ENCODE measurements at places on chromosomes 7 and 10.

DNA sequence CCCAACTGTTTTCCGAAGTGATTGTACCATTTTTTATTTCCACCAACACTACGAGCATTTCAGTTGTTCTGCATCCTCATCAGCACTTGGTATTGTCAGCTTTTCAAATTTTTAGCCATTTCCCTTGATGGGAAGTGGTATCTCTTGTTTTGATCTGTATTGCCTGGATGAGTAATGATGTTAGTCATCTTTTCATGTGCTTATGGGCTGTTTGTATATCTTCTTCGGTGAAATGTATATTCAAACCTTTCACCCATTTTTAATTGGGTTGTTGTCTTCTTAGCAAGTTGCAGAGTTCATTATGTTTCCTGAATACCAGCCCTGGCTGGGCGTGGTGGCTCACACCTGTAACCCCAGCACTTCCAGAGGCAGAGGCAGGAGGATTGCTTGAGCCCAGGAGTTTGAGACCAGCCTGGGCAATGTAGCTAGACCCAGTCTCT, 22.1 kb downstream of the CLIP2 start:
- peak; percentile 82 for DNase-seq

DNA sequence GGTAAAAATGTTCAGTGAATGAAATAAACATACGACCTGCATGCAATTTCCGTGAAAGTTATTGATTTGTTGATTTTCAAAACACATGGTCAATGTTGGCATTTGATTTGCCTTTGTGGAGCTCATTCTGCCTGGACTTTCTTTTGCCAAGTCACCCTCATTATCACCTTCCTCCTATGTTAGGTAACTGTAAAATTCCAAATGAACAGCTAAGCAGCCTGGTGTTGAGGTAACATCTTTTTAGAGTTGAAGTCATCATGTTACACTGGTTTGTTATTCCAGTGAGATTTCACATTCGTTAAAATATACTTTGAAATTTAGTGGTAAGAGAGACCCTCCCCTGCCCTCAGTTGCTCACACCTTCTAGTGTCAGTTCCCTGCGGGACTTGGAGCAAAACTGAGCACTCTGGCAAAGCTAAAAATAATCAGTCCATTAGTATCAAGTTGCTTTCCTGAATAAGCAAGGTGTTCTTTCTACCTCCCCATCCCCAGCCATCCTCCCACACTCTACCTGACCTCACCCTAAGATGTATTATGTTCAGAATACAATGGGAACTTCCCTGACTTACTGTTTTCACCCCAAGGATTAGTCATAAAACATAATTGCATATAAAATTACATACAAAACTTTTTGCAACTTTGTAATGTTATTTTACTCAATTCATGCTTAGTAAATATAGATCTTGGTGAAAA, 283.3 kb upstream of the SEMA3A start:
- DNase-seq: peak; percentile 72

- no peak for DNase-seq
Measured at GRCh38 chr10:90245623-90246022, 544.2 kb downstream of the KIF20B start.

- DNase-seq: peak; percentile 60
Measured at GRCh38 chr7:107528461-107528860, 35.3 kb downstream of the COG5 start.

DNA sequence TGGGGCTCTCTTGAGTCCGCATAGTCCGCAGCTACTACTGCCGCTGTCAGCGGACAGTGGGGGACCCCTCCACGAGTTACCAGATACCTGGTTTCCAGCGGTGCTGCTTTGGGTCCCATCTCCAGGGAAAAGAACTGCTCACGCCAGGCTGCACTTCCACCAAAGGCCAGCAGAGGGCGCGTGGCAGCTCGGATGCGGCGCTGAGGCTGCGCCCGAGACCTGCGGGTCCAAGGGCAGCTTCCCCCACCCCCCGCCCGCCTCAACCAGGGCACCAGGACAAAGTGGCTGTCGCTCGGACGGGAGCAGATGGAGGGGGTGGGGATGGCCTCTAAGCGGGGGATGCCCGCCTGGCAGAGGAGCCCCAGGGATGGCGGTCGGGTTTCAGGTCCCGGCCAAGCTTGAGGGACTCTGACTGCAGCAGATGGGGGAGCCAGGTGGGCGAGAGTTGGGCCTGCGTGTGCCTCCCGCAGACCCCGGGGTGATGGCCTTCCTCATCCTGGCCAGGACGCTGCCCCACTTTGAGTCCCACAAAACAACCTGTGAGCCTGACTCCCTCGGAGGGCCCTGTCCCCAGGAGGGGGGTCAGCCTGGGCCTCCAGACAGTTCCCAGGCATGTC, 23.8 kb upstream of the ZNF735 start:
- DNase-seq: no peak

DNA sequence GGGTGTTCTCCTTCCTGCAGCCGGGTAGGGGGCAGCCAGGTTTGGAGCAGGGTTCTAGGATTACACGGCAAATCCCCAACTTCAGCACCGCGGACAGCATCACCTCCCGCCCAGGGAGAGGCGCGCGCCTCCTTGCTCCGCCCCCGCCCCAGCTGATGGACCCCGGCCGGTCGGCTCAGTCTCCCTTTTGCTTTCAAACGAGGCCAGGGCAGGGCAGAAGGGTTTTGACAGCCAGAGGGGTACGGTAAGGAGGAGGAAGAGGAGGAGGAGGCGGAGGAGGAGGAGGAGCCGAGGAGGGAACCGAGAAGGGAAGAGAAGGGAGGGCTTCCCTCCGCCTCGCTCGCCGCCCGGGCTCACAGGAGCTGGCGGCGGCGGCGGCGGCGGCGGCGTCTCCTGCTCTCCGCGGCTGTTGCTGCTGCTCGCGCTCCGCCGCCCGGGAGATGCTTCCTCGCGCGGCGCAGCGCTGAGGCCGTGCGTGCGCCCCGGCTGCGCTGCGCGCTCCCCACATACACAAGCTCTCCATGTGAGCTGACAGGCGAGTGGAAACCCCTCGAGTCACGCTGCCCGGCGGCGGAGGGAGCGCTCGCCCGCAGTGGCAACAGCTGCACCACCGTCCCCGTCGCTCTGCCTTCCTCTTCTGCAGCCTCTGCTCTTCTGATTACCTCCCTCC, 615 bp upstream of the CNTNAP2 start:
- peak; percentile 3 for DNase-seq

DNA sequence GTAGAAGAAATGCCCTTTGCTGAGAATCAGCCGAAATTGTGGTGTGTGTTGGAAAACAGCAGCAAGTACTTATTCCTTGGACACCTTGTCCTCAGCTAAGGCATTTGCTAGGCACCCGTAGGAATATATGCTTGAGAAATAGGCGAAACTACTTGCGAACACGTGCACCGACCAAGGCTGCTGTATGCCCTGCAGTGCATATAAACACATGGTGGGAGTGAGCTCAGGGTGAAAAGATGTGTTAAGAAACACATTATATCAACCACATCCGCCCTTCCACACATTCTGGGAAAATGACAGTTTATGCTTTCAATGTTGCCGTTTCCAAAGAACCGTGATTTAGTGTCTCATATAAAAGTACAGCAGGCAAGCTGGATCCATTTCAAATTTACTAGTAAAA, 199.2 kb downstream of the JCAD start:
- peak; percentile 87 for DNase-seq

GRCh38 chr7:106258789-106259188, 26.0 kb downstream of the NAMPT start:
- no peak for DNase-seq

DNA sequence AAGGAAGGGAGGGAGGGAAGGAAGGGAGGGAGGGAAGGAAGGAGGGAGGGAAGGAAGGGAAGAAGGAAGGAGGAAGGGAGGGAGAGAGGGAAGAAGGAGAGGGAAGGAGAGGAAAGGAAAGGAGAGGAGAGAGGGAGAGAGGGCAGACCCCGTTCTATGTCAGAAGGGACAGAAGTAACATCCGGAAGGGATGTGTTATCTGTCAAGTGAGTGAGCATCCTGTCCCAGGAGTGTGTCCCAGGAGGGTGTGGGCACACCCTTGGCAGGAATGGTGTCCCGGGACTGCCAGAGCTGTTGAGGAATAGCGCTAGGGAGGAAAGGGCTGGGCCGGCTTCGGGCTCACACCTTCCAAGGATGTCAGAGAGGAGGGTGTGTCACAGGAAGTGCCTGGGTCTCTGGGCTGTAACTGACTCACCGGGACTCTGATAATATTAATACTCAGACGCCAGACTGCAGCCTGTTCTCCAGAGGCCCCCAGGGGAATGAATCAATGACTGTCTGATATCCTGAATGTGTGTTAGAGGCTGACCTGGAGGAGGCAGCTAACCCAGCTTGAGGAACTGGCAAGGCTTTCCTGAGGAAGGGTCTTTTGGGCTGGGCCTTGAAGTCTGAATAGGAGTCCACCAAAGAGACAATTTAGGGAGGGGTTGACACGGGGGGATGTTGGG, 125.6 kb upstream of the TNRC18 start:
- peak; percentile 93 for DNase-seq

DNA sequence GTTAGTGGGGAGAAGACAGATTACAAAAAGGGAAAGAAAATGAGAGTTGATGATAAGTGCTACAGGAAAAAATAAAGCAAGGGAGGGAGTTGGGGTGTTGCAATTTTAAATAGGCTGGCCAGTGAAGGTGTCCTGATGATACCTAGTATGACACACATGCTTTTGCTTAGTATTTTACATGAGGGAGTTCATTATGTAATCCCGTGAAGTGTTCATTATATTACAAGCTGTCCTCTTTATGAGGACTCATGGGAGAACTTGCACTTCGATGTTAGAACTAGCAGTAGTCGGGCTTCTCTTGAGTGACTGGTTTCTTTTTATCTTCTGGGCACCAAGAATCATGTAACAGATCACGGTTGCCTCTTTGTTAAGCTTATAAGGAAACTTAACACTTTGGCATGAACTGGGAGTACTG, 102.3 kb upstream of the MTPN start:
- DNase-seq: no peak

DNA sequence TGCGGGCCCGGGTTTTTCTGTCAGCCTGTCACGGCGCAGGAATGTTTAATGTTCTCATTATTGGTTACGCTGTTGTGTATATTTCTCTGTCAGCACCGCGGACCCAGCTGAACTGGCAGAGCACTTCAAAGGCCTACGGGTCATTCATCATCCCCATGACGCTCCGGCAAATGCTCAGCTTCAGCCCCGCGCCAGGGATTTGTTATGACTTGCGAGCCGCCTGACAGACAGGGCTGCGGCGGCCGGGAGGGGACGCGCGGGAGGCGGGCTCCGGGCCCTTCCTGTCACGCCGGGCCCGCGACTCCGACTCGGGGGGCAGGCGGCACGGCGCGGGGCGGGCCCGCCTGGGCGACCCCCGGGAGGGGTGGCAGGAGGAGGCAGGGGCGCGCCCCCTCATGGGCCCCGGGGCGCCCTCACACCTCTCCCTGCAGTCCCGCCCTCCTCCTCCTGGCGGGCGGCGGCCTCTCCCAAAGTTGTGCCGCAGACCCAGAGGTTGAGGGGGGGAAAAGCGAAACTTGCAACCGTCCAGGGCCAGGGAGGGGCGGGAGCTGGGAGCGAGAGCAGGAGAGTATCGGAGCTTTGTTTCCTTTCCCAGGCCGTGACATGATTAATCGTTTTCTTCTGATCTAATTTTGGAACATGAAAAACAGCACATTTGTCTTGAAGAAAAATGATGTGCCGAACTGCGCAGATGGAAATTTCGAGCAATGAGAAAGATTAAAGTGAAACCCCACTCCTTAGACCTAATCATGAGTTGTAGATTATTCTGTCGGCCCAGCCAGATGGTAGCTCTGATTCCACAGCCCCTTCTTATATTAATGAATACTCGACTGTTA, 59.3 kb upstream of the COMTD1 start:
- peak; percentile 94 for DNase-seq

DNA sequence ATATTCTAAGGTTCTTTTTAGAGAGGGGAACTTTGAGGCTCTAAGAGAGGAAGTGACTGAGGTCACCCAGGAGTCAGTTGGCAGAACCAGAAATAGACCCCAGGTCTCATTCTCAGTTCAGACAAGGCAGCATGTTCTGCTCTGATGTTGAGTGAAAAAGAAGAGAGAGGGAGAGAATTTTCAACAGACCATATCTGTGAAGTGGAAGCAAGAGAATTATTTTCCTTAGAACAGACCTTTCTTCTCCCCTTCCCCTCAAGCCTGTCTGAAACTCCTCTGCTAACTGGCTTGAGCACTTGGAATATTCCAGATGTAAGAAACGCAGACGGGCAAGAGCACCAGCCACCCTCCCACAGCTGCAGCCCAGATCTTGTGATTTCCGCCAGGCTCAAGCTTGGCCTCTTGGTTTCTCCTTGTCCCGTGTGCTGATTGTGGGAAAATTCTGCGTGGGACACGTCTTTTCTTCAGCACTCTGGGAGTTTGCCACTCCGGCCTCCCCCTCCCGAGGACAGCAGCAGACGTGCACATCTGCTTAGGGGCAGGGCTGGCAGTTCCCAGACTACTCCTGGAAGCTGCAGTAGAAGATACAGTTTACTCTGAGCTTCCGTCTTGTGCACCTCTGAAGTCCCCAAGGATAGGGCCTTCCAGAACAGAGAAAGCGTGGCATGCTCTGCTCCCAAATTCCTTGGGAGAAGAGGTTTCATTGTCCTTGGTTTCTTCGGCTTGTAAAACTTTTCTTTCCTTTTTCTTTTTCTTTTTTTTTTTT, 22.7 kb upstream of the IKZF1 start:
- no peak for DNase-seq

GRCh38 chr7:94612661-94613060, 43.3 kb downstream of the SGCE start:
- no peak for DNase-seq

GRCh38 chr7:12386313-12386740, 17.3 kb downstream of the VWDE start:
- DNase-seq: no peak

DNA sequence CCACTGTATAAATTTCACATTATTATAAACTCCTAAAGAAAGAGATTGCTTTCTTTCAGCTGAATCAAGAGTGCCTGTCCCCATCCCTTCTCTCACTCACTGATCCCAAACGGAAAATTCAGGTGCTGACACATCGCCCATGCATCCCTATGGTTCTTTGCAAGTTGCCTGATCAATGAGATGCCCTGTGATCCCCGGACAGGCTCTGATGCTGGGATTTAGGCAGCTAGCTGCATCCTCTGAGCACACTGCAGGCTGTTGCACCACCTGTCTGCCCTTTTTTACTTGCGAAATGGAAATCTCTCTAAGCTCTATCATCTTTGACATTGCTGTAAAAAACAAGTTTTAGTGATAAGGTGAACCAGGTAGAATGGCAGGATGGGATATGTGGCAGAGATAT, 456.5 kb downstream of the GATA3 start:
- DNase-seq: no peak

DNA sequence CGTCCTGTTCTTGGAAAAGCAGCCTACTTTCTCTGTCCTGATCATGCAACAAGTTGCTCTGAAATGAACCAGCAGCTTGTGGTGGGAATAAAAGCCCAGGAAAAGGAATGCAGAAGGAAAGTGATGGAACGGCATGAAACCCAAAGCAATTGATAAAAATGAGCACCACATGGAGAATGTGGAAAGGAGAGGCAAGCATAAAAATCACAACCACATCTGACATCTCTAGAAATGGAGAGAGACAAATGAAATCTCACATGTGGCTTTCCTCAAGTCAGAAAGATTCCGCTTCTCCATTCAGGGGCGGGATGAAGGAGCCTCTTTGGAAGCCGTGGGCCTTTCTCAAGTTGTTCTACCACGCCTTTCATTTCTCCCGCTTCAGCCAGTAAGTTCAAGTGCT, 631.7 kb upstream of the GALNT17 start:
- DNase-seq: no peak

- DNase-seq: peak; percentile 43
Measured at GRCh38 chr10:6647811-6648526, 67.9 kb upstream of the PRKCQ start.
